ENCODE measurements at places on chromosomes 1 and 21.

DNA sequence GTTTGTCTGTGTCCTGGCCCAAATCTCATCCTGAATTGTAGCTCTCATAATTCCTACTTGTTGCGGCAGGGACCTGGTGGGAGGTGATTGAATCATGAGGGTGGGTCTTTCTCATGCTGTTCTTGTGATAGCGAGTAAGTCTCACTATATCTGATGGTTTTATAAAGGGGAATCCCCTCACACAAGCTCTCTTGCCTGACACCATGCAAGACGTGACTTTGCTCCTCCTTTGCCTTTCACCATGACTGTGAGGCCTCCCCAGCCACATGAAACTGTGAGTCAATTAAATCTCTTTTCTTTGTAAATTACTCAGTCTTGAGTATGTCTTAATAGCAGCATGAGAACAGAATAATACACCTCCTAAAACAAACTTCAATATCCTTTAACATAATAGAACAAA lies 1065.6 kb downstream of the PLA2G4A start:
- H3K27ac ChIP-seq, result no peak overlapping the region
- DNase-seq, result no peak
- H3K4me3 ChIP-seq, result no peak overlapping the region

- no peak overlapping the region for H3K4me3 ChIP-seq
- no peak for DNase-seq
- no peaks in the 10 kb centered on the region for H3K4me1 ChIP-seq
- H3K27me3 ChIP-seq, result no peaks in the 10 kb centered on the region
- H3K36me3 ChIP-seq, result no peaks in the 10 kb centered on the region
Measured at GRCh38 chr1:67571901-67572593, 113.0 kb upstream of the GADD45A start.

GRCh38 chr1:55380355-55380970 lies 165.3 kb upstream of the USP24 start:
- peaks cover 2% of the 10 kb centered on the region for H3K36me3 ChIP-seq
- H3K27me3 ChIP-seq, result peaks cover 14% of the 10 kb centered on the region
- peaks cover 12% of the 10 kb centered on the region for H3K4me1 ChIP-seq
- no peak overlapping the region for H3K4me3 ChIP-seq
- H3K27ac ChIP-seq, result no peak overlapping the region
- no peak for DNase-seq

DNA sequence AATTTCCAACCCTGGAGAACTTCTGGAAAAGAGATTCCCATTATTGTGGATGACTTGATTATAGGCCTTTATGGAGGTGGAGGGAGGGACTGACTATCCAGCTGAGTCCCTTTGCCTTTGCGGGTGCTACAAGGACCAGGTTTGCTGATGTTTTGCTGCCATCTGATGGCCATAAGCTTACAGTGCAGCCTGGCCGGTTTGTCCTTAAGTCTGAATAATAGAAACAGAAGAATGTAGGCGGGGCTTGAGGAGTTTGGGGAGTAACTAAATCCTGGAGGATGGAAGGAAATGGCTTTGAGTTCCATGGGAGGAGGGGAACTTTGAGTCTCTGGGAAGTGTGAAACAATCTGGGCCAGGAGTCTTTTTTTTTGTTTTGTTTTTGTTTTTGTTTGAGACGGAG lies 55.7 kb upstream of the CD1D start:
- no peaks in the 10 kb centered on the region for H3K36me3 ChIP-seq
- H3K27ac ChIP-seq, result no peak overlapping the region
- H3K4me1 ChIP-seq, result peaks cover 5% of the 10 kb centered on the region
- H3K4me3 ChIP-seq, result no peak overlapping the region
- H3K27me3 ChIP-seq, result peaks cover 81% of the 10 kb centered on the region
- DNase-seq, result peak; percentile 68

- peaks cover 87% of the 10 kb centered on the region for H3K4me1 ChIP-seq
- no peaks in the 10 kb centered on the region for H3K27me3 ChIP-seq
- DNase-seq, result no peak
- no peak overlapping the region for H3K27ac ChIP-seq
- peaks cover 5% of the 10 kb centered on the region for H3K36me3 ChIP-seq
Measured at GRCh38 chr1:201015551-201016091, 7.9 kb downstream of the KIF21B start.

- no peak for DNase-seq
- H3K4me1 ChIP-seq, result peaks cover 25% of the 10 kb centered on the region
- no peaks in the 10 kb centered on the region for H3K27me3 ChIP-seq
- H3K27ac ChIP-seq, result no peak overlapping the region
Measured at GRCh38 chr1:225987491-225988316, 11.4 kb downstream of the SDE2 start.

Measured in central memory CD8-positive, alpha-beta T cell (primary cell).